ENCODE measurements at places on chromosomes 6 and 20.

DNA sequence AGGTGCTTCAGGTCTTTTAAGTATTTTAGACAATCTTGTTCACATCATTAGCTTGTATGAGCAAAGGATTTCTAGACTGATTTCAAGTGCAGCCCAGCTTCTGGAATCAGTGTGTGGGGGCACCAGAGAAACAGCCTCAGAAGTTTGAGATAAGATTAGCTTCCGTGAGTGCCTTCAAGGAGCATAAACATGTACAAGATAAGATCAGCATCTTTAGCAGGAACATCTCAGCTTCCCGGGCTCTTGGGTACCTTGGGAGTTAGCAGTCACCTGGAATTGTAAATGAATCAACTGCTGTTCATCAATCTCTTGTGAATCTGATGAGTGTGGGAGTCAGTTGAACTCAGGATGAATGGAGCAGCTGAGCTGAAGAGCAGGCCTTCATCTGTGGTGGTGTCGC lies 12.0 kb upstream of the CITED2 start:
- no peak for DNase-seq

DNA sequence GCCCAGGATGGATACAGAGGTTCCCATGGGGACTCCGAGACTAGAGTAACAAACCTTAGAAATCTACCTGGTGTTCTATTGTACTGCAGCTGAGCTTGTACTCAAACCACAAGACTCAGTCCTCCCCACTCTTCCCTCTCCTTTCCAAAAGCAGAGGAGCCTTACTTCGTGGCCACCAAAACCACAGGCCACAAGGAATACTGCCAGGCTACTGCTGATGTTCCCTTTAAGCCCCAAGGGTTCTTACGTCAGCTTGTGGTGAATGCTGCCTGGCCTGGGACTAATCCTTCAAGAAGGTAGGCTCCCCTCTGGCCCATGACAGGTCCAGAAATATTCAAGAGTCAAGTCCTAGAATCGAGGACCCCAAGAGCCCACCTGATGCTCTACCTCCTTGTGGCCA lies 10.5 kb upstream of the DEFB128 start:
- no peak for DNase-seq

- no peak for DNase-seq
Measured at GRCh38 chr6:380234-381218, 11.0 kb upstream of the IRF4 start.

DNA sequence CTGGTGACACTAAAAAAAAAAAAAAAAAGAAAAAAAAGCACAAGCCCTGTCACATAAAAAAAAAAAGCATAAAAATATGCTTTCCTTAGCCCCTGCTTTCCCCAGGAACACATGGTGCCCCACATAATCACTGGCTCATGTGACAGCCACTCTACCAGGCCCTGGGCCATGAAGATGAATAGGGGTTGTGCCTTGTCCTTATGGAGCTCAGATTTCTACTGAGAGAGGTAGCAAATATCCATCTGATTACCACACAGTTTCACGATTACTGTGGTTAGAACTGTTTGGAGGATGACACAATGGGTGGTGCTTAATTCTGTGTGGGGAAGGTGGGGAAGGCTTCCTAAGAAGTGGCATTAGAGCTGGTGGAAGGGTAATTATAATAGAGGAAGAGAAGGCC lies 9.3 kb downstream of the RAET1E start:
- no peak for DNase-seq

DNA sequence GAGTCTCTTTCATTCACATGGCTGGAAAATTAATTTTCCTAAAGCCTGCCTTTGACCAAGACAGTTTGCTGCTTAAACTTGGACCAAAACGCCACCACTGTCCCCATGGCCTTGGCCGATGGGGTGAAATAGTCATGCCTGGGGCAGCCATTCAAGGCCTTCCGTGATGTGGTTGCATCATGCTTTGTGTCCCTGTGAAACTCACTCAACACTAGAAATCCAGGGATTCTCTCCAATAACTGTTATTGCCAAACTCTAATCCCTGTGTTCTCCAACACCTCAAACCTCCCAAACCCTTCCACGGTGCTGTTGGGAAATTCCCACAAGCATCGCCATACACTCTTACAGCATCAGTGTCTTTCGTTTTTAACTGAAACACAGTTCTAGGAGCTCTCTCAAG lies 1.4 kb upstream of the TXNDC5 start:
- DNase-seq: no peak

DNA sequence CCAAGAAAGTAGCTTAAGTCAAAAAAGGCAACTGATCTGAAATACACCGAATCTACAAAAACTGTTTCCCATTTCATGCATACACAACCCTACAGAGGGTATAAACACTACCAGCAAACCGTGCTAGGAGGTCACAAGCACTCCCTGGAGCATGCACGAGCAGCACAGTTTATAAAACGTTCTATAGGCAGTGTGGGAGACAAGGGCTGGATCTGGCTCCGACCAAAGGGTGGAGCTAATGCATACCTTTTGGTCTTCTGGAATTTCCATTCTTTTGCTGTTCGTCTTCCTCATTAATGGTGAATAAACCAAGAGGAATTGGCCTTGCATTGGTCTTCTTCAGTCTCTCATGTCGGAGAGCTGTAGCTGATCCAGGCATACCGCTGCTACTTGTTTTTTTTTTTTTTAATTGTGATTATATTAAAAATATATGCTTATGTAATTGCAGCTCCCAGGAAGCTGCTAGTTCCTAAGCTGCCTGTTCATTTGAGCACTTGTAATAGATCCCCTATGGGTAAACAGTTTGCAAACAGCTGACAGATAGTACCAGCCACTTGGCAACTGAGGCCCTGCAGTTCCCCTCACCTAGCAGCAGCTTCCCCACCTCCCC lies 24.5 kb downstream of the MAP7 start:
- no peak for DNase-seq

DNA sequence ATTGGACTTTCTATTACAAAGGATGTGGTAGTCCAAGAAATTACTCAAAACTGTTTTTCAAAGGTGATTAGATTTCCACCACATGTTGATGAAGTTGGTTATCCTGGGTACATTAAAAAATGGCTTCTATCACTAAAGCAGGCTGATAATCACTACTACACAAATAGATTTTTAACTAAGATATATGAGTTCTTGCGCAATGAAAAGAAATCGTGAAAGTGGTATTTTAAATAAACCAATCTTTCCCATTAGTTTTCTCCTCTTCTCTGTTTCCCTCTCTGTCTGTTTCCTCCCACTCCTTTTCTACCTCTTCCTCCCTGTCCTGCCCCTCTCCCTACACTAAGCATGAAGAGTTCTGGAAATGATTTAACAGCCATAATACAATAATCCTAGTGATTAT lies 487.9 kb upstream of the CITED2 start:
- DNase-seq: no peak

GRCh38 chr6:25652007-25652515 lies at the start of gene SCGN:
SCGN (plus strand) TSS chr6:25652215; CDS start chr6:25652404, 189 bp downstream.
- no peak for DNase-seq

DNA sequence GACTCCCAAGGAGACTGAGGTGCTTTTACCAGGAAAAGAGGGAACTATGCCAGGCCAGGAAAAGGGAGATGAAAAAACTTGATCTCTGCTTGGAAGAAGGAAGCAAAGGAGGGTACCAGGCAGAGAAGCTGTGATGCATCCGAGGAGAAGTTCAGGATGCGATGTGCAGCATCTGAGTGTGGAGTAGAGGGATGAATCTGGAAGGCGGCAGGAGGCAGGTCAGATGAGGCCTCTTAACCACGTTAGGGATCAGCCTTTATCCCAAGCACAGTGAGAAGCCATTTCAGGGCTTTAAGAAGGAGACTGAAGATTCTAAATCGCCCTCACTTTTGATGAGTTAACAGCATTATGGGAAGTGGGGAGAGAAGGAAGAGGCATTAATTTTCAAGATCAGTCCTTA lies 44.9 kb upstream of the EYA2 start:
- DNase-seq: no peak

- DNase-seq: no peak
Measured at GRCh38 chr20:13401596-13401995, 180.5 kb downstream of the ISM1 start.

- no peak for DNase-seq
Measured at GRCh38 chr20:62064770-62065673, 659 bp downstream of the TAF4 start.

All from GM04503 (cell line).